ENCODE measurements at places on chromosomes 1 and 21. TPM values are rescaled to one million over a fixed set of nuclear protein-coding genes. Genes with fewer than 3 reads are reported as not detected.

Gene MTARC1
- 2.5 TPM for total RNA-seq

Gene CRNN
- total RNA-seq, result not detected

Gene DIRAS3
- 25.7 TPM for total RNA-seq

Gene FAM229A
- total RNA-seq, result 2.0 TPM

Gene C1orf94
- total RNA-seq, result not detected

Gene SPRR1A
- total RNA-seq, result not detected

Gene DNAJC28
- 0.77 TPM for total RNA-seq

Gene PROK1
- not detected for total RNA-seq

Gene CYP4Z1
- not detected for total RNA-seq

Gene FRRS1
- 6.5 TPM for total RNA-seq

Gene PLA2G5
- not detected for total RNA-seq

Gene KIF2C
- total RNA-seq, result 95.3 TPM

Gene GPR52
- total RNA-seq, result not detected

Gene NES
- total RNA-seq, result 470 TPM

Gene PKNOX1
- 22.6 TPM for total RNA-seq

Gene CFAP126
- not detected for total RNA-seq

Gene AMY1A
- not detected for total RNA-seq

Gene A3GALT2
- not detected for total RNA-seq

Gene PADI2
- total RNA-seq, result 0.86 TPM

Gene LCE3E
- total RNA-seq, result not detected

Gene C1QB
- not detected for total RNA-seq

Gene RAB42
- 3.0 TPM for total RNA-seq

Gene TNFRSF8
- total RNA-seq, result 0.19 TPM

Gene TMEM269
- not detected for total RNA-seq

Gene SLC45A1
- 4.2 TPM for total RNA-seq

Gene TAL1
- total RNA-seq, result not detected

Gene ZBTB7B
- 18.9 TPM for total RNA-seq

Gene SAMD11
- 3.4 TPM for total RNA-seq

Gene SPRR2G
- total RNA-seq, result not detected

Gene MPC2
- 39.1 TPM for total RNA-seq

Gene INKA2
- 12.5 TPM for total RNA-seq

Gene IFI44L
- 14.7 TPM for total RNA-seq

Gene OR10J1
- not detected for total RNA-seq

Gene AQP10
- total RNA-seq, result not detected

Gene FCGR2B
- not detected for total RNA-seq

Gene OR2L2
- total RNA-seq, result not detected

Gene ATP6V1G3
- total RNA-seq, result not detected

Gene LCE2B
- not detected for total RNA-seq

Gene GREM2
- total RNA-seq, result 0.06 TPM

Gene METTL13
- 31.9 TPM for total RNA-seq

Gene FALEC
- not detected for total RNA-seq
